ENCODE measurements at places on chromosomes 1 and 21.

DNA sequence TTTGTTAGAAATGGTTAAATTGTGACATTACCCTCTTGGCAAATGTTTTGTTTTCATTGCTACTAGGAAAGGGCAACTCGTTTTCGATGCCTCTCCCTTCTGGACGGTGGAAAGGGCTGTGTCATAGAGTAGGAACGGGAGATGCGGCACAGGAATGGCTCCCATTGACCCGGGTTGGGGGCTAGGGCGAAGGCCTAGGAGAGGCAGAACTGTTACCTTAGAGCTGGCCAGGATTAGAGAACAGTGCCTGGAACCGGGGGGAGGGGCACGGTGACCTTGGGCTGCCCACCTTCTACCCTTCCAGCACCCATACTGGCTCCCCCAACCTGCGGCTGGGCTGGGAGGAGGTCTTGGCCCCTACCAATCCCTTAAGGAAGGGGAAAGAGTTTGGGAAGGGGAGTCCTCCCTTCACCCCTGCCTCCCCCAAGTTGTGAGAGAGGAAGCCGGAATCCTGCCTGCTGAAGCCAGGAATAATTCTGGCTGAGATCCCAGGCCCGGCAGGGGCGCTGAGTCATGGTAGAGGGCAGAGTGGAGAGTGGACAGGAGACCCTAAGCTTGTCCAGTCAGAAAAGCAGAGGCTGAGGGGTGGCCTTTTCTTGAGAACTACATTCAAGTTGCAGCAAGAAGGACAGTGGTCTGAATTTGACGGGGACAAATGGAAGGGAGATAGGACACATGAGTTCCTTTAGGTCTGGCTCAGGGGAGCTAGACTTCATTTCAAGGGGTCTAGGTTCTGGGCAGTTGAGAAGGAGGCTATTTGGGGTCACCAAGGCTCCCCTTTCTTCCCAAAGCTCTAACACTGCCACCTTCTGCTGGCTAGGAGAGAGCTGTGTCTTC, 8.2 kb downstream of the LMNA start:
- peak; percentile 45 for DNase-seq

DNA sequence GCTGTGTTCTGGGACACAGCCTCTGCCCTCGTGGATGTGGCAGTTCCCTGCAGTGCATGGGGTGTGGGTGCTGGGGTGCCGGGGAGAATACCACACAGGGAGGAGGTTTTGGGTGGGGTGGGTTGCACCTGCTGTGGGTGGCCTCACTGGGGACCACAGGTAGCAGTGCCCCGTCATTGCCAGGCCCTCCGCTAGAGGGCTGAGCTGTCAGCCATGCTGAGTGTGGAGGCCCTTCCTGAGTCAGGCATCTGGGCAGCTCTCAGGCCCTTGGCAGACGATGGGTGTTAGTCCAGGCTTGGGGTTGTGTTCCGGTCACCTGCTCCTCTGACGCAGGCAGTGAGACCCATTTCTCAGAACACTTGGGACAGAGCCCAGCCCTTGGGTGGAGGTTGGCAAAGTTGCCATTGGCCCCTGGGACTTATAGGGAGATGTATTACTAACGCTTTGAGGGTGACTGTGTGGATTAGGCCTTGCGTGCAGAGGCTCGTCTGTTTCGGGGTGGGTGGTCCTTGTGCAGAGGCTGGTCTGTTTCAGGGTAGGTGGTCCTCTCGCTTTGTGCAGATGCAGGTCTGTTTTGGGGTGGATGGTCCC, 23.9 kb downstream of the PCNT start:
- no peak for DNase-seq

- DNase-seq, result no peak
Observed at GRCh38 chr1:63200676-63201075, 121.7 kb upstream of the FOXD3 start.

DNA sequence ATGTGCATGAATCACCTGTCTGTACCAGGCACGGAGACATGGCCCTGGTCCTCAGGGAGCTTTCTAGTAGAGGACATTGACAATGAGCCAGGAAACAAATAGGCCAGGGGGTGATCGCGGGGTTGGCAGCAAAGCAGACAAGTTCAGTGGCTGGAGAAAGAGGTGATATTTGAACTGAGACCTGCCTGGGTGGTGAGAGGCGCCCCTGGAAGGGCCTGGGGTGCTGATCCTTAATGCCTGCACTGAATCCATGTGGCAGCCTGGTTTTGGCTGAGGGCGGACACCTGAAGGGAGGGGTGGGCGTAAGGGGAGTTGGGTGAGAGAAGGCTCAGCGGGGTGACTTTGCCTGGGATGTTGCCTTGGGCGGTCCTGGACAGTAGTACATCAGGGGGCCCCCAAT, 35.9 kb downstream of the URB2 start:
- no peak for DNase-seq

GRCh38 chr1:63124666-63125191, 197.6 kb upstream of the FOXD3 start:
- peak; percentile 49 for DNase-seq

DNA sequence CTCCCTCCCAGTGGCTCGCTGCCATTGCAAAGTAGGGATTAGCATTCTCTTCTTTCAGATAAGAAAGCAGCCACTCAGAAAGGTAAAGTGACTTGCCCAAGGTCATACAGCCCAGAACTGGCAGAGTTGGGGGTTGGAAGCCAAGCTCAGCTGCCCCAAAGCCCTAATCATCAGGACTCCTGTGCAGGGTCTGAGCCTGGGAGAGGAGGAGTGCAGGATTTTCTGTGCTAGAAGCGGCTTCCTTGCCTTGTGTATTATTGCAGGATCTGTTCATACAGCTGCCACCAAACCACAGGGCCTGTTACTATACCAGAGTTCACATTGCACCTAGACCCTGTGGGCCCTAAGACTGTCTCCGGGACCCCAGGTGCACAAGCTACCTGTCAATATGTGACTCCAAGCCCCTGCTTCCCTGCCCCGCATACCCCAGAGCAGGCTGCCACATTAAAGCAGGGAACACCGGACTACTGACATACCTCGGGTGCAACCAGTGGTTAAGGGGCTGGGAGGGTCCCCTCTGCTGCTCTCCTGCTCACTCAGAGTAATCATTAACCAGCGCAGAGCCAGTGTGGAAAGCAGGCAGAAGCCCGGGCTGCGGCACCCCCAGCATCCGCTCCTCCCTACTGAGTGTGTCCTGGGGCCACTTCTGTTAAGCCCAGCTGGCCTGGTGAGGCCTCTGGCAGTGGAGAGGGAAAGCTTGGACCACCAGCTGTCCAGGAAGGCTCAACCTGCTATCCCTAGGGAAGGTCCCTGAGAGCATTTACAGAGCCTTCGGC, 15.8 kb downstream of the HSPG2 start:
- no peak for DNase-seq

- no peak for DNase-seq
Observed at GRCh38 chr1:235758931-235759330, 107.8 kb downstream of the LYST start.

- DNase-seq, result no peak
Observed at GRCh38 chr1:39852214-39852791, 31.0 kb downstream of the TRIT1 start.

DNA sequence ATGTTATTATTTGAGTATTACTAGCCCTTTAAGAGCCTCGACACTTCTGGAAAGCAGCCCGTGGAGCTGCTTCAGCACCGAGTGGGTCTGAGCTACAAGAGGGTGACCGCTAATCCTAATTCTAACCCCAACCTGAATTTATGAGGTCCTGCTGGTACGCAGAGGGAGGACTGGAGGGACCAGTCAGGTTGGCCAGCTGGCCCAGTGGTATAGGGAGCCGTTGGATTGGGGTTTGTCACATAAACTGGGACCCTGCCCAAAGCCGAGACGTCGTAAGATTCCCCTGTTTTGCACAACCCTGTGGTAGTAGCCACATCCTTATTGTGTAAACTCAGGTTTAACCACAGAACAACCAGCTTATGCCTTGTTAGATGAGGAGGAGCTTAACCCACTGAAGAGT, 60.8 kb upstream of the F3 start:
- DNase-seq, result peak; percentile 74

DNA sequence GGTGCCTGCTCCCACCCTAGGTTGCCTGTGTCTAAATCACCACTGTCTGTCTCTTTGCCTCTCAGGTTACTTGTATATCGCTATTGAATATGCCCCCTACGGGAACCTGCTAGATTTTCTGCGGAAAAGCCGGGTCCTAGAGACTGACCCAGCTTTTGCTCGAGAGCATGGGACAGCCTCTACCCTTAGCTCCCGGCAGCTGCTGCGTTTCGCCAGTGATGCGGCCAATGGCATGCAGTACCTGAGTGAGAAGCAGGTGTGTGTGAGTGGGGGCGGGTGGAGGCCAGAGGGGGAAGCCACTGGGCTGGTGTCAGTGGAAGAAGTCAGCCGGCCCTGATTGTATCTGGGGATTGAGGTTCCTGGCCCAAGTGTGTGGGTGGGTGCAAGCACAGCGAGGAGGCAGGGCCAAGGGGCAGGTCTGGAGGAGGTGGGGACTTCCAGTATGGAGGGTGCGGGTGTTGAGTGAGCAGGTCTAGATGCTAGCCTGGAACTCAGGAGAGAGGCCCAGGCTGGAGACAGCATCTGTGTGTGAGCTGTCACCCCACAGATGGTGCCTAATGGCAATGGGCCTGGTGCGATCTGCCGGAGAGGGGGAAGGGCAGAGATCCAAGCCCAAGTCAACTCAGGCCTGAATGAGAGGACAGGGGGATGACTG, 17.2 kb downstream of the TIE1 start:
- DNase-seq, result no peak

DNA sequence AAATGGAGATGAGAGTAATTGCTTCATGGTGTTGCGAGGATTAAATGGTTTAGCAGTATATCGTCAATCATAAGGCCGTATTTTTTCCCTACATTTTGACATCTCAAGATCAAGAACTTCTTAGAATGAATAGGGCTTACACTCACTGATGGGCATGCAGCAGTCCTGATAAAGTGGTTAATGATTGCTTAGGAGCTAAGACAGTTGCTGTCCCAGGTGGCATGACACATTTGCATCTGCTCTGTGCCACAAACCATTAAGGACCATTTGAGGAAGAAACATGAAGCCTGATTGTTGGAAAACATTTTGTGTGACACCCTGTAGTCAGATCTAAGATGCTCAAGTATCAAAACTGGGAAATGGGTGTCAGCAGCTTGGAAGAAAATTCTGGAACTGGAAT, 81.0 kb upstream of the SGIP1 start:
- no peak for DNase-seq

DNA sequence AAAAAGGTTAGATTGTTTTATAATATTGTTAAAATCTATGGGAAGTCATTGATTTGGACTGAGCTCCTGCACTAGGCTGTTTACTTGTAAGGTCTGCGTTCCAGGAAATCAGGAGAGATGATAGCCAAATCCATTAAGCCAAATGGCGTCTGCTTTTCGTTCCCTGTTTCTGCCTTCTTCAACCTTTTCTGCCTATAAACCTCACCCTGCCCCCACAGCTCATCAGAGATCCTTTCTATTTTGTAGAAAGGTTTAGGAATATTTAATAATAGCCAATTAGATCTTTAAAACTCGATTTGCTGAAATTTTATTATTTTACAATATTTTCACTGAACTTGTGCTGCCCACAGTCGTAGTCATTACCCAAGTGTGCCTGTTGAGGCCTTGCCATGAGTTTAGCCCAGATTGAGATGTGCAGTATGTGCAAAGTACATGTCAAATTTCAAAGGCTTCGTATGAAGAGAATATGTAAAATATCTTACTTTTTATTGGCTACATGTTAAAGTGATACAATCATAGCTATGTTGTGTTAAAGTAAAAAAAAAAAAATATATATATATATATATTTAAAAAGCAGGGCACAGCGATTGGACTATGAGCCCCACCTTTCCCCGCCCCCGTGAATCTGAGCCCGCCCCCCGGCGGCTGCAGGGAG, 444 bp upstream of the IARS2 start:
- no peak for DNase-seq

- no peak for DNase-seq
Observed at GRCh38 chr1:117093091-117093534, 28.4 kb downstream of the TRIM45 start.

GRCh38 chr21:38349977-38350376, 93.2 kb downstream of the KCNJ15 start:
- no peak for DNase-seq

DNA sequence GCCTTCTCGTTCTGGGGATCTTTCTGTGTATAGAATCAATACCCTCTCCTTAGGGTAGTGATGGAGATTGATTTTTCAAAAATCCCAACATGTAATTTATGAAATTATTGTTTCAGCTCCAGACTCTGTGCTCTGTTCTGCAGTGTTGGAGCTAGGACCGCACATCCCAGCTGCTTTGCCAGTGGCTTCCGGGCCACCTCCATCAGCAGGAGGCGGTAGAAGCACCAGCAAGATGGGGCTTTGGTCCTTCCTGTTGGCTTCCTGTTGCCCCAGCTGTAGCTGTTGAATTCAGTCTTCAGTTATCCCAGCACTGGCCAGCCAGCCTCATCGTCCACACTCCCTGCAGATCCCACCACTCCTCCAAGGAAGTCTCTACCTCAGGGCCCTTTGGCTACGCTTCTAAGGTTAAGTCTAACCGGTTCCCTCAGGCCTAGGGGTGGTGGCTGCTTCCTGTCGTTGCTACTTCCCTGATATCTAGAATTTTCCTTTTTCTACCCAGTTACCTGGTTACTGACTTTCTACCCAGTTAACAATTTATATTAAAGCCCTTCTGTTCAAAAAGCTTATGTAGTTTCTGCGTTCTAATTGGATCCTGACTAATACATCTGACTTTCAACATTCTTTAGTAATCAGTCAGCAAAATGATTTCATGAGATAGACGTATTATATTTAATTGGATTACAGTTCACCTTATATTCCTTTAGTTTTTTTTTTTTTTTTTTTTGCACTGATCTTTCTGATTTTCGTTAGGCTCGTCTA, 24.6 kb downstream of the GALNT2 start:
- no peak for DNase-seq

GRCh38 chr1:18542351-18542750, 61.6 kb downstream of the KLHDC7A start:
- no peak for DNase-seq

DNA sequence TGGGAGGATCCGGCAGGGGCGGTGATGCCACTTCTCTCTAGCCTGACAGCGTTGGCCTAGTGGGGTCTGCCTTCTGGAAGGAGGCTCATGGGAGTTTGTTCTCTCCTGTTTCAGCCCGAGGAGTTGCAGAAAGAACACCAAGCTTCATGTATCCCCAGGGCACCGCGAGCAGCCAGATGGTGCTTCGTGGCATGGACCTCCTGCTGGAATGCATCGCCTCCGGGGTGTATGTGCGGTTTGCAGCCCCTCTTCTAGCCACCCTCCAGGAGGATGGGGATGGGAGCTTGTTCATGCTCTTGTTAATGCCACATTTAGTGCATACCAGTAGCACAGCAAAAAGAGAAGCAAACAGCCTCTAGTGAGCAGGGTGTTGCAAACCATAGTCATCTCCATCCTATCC, 74.9 kb upstream of the CNTN2 start:
- no peak for DNase-seq

GRCh38 chr1:201456499-201457309, 12.3 kb downstream of the PHLDA3 start:
- DNase-seq, result peak; percentile 84

DNA sequence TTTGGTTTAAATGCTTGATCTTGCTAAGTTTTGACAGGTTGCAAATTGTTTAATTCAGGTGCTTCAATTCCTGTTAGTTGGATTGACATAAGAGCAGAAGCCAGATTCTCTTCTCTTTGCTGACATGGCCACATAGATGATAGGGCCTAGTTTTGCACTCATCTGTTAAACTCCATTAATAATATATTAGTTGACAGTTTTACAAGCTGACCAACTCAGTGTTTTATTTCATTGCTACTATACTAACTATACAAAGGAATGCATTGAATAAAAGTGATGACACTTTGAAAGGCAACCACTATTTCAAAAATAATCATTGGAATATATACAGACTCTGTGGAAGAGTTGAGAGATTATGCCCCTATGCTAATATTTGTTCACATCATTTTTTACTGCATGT, 255.6 kb upstream of the DPYD start:
- DNase-seq, result no peak

GRCh38 chr1:36583980-36584782, 101.5 kb upstream of the CSF3R start:
- DNase-seq, result no peak

All from suppressor macrophage treated with lipopolysaccharide for 4 hours (primary cell).